Stimulated activated naive B cell treated with anti-CD40 and anti-IgM and Interleukin-4, amounts not matched to agents 10 μg/mL and 1 μg/mL and 100 μg/mL, for 72 hours (primary cell): ENCODE measurements at places on chromosomes 7 and 10.

GRCh38 chr7:21020667-21021066 lies 234.0 kb upstream of the SP8 start:
- DNase-seq, result no peak

- no peak for DNase-seq
Observed at GRCh38 chr7:138481447-138482380, 21.7 kb downstream of the TRIM24 start.

DNA sequence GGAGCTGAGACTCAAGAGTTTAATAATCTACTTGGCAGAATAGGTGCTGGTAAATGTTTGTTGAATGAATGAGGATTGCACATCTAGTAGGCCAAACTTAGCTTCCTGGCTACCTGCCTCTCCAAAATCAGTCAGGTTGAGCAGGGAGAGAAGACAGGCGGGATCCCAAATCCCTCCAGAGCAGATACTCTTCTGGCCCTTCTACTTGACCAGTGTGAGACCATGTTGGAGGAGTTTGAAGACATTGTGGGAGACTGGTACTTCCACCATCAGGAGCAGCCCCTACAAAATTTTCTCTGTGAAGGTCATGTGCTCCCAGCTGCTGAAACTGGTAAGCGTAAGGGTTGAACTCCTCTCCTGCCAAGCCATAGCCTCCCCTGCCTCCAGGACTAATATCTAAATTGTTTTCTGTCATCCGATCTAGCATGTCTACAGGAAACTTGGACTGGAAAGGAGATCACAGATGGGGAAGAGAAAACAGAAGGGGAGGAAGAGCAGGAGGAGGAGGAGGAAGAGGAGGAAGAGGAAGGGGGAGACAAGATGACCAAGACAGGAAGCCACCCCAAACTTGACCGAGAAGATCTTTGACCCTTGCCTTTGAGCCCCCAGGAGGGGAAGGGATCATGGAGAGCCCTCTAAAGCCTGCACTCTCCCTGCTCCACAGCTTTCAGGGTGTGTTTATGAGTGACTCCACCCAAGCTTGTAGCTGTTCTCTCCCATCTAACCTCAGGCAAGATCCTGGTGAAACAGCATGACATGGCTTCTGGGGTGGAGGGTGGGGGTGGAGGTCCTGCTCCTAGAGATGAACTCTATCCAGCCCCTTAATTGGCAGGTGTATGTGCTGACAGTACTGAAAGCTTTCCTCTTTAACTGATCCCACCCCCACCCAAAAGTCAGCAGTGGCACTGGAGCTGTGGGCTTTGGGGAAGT lies 2.2 kb upstream of the MBLAC1 start:
- no peak for DNase-seq

DNA sequence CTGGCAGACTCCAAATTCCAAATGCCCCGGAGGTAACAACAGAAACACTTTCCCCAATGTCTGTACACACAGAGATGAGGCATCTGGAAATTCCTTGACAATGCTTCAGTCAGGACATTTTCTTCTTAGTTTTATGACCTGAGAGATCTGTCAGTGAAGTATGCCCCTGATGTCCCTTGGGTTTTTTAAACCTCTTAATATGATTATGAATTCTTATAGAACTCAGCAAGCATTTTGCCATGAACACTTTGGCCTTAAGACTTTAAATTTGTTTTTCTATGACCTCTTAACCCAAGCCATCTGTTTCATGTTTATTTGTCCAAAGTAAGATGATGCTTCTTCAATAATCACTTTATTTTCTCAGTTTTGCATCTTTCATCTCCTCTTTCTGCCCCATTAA lies 1206.2 kb downstream of the GATA3 start:
- DNase-seq, result no peak

GRCh38 chr10:68997211-68997610 lies 8.6 kb downstream of the KIFBP start:
- DNase-seq, result no peak

DNA sequence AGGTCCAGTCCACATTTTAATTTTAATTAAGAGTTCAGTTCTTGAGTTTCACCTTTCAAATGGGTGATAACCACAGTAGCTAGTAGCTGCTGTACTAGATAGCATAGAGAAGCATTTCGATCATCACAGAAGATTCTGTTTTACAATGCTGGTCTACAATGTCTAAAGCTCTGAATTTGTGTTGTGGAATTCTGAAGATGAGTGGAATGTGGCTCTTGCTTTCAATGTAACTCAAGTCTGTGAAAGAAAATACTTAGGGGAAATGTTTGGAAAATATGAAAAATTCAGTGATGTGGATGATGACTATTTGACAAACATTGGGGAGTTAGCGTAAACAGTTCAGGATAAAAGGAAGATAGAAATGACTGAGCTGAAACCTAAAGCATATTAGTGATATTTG lies 139.4 kb downstream of the GNAT3 start:
- no peak for DNase-seq

DNA sequence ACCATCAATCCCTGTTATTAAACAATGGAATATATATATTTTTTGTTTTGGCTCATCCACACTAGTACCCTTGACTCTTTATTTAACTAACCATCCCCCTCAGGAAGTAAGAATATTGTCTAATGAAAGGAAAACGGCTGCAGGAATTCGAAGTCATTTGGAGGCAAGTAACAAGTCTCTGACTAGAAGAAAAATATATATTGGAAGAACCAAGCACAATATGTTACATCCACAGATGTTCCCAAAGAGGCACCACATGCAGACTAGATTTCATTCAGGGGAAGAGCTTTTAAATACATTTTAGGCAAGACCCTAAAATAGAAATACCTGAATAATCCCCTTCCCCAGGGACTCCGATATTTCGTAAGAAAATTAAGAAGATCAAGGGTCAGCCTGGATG lies 104.5 kb downstream of the GRM3 start:
- no peak for DNase-seq

GRCh38 chr7:30690011-30690410 lies 7.8 kb upstream of the CRHR2 start:
- no peak for DNase-seq

GRCh38 chr10:26374426-26374825 lies 63.7 kb upstream of the APBB1IP start:
- no peak for DNase-seq

DNA sequence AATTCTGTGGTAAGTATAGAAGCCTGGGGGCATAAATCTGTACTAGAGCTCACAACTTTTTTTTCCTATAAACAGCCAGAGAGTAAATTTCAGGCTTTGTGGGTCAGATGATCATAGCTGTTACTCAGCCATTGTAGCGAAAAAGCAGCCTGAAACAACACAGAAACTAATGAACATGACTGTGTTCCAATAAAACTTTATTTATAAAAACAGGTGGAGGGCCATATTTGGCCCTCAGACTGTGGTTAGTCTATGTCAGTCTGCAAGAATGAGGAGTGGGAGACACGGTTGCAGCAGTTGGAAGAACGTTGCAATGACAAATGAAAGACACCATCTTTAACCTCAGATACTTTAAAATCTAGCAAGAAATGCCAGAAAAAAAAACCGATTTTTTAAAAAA lies 389.6 kb upstream of the PRKCQ start:
- DNase-seq, result no peak

GRCh38 chr10:42975558-42976340 lies 101.1 kb upstream of the RET start:
- no peak for DNase-seq

DNA sequence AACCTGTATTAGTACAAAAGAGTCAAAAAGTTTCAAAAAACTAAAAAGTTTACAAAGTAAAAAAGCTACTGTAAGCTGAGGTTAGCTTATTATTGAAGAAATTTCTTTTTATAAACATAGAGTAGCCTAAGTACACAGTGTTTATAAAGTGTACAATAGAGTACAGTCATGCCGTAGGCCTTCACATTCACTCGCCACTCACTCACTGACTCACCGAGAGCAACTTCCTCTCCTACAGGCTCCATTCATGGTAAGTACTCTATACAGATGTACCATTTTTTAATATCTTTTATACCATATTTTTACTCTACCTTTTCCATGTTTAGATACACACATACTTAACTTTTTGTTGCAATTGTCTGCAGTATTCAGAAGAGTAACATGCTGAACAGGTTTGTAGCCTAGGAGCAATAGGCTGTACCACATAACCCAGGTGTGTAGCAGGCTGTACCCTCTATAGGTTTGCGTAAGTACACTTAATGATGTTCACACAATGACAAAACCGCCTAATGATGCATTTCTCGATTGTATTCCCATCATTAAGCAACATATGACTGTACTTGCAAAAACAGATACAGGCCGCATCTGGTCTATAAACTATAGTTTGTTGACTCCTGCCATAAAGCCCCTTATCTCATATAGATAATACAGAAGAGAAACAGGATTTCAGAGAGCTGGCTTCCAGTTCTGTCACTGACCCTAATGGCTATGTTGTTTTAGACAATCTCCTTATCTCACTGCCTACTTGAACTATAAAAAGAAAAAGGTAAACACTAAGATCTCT lies 438.8 kb downstream of the HTR7 start:
- no peak for DNase-seq

- no peak for DNase-seq
Observed at GRCh38 chr10:51896849-51897248, 197.5 kb upstream of the CSTF2T start.

- no peak for DNase-seq
Observed at GRCh38 chr7:99667179-99667578, 12.6 kb downstream of the CYP3A5 start.

- DNase-seq, result no peak
Observed at GRCh38 chr7:82413237-82413636, 30.3 kb downstream of the CACNA2D1 start.

- no peak for DNase-seq
Observed at GRCh38 chr7:77310982-77311381, 105.2 kb downstream of the GSAP start.

- no peak for DNase-seq
Observed at GRCh38 chr7:131522325-131522930, 34.0 kb downstream of the PODXL start.

DNA sequence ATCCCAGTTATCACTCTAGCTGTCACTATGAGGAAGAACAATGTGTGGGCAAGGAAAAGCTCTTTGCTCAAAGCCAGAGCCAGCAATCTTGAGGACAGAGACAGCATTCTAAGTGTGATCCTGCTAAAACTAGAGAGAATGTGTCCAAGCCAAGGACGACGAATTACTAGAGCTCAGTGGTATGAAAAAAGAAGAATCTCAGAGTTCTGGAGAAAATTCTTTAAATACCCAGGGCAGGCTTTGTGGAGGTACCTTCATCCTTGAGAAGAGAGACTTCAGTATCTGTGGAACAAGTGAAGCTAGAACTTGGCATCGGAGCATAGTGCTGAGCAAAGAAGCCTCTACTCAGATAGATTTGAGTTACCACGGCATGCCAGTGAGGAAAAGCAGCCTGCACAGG lies 209.8 kb downstream of the TRIL start:
- DNase-seq, result no peak

DNA sequence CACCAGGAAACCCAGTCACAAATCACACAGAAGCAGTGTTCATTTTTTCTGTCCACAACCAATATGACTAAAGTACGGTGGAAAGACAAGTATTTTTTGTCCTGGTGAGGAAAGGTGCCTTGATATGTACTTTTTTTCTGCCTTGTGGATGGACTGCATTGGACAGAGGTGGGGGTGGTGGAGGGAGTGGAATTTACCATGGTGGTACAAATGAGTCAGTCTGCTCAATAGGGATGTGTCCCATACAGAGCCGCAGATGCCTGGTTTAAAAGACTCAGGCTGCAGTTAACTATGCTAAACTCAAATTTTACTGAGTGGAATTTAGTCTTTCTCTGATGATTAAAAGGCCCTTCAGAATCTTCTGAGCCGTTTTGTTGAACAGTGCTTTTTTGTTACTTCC lies 674.5 kb upstream of the GALNT17 start:
- no peak for DNase-seq

DNA sequence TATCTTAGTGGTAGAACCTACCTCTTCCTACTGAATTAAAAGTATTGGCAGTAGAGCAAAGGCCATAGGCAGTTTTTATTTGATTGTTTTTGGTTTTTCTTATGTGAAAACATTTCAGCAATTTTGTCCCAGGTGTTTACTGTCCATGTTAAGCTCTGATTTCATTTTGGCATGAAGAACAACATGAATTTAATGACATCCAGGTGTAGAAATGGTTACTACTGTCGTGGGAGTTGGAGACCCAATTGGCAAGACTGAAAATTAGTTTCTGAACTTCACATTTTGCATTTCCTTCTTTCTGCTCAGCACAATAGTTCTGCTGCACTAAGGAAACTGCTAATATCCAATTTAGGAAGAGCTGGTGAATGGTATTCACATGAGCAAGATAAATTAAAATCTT lies 38.0 kb upstream of the TMEM196 start:
- no peak for DNase-seq

DNA sequence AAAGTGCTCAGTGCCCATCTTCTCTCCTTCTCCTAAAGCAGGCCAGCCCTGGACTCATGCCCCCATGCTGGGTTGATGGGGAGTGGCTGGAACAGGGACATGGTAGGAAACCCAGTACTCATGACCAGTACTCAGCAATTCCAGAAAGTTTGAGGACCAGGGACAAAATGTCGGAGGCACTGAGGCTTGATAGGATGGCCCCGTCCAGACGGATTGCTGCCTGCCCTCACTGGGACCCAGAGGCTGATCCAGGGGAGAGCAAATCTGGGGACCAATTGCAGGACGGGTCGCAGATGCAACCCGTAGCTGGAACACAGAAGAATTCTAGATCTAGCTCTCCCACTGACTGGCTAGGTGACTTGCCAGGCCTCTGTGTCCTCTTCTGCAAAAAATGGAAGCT lies 5.1 kb downstream of the ZCCHC24 start:
- DNase-seq, result no peak

DNA sequence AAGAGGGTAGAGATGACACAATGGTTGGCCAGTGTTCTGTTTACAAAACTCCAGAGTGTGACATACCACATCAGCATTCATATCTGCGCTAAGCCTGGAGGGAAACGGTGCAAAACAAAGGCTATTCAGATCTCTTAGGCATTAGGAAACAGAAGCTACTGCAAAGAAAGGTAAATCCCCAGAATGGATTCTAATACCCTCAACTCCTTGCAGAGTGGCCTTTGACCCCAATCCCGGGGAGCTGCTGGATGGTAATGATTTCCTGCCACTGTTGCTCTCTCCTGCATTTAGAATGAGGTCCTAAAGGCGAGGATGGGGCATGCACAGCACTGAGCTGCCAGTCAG lies 65.2 kb downstream of the AOAH start:
- no peak for DNase-seq

GRCh38 chr7:40714363-40715052 lies 579.7 kb downstream of the SUGCT start:
- no peak for DNase-seq

DNA sequence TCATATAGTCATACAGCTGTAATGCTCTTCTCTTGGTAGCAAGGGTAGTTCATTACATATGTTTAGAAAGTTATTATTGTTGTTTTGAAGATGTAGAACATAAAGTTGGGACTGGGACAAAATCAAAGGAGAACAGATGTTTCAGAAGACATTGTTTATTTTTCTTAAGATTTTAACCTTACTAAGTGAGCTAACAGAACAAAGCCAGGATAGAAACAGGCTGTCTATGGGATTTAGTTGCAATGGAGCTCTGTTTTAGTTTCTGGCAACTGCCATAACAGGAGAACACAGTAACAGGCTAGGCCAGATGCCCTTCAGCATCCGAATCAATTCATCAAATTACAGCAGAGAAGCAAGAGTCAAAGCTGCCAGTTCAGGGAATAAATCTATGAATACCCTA lies 382.4 kb downstream of the ARL4A start:
- no peak for DNase-seq

- DNase-seq, result no peak
Observed at GRCh38 chr10:102403115-102403514, 7.6 kb downstream of the NFKB2 start.
